ENCODE measurements at places on chromosomes 4 and X. TPM values are rescaled to one million over a fixed set of nuclear protein-coding genes. Genes with fewer than 3 reads are reported as not detected.

Gene TREX2
- 0.80 TPM for total RNA-seq

Gene ANXA10
- total RNA-seq = not detected

Gene PABPC1L2B
- not detected for total RNA-seq

Gene CT83
- not detected for total RNA-seq

Gene RTL5
- total RNA-seq = 7.5 TPM

Gene VCX3B
- not detected for total RNA-seq

Gene REPS2
- total RNA-seq = 6.1 TPM

Gene SRPX2
- total RNA-seq = 224 TPM

Gene FGF13
- total RNA-seq = 8.7 TPM

Gene DDX53
- total RNA-seq = not detected

Gene EDNRA
- total RNA-seq = 3.6 TPM
